Type B pancreatic cell (in vitro differentiated cells): ENCODE measurements at places on chromosomes 4 and X.
A peak's percentile ranks its signal among the peaks of the same experiment; 100 is the strongest.

GRCh38 chr4:7978907-7979651 lies 39.4 kb upstream of the AFAP1 start:
- no peaks in the 10 kb centered on the region for H3K27me3 ChIP-seq
- no peak for DNase-seq
- no peaks in the 10 kb centered on the region for H3K36me3 ChIP-seq
- H3K27ac ChIP-seq, result peak overlapping the region; percentile 76
- peaks cover 12% of the 10 kb centered on the region for H3K4me1 ChIP-seq

GRCh38 chr4:54098375-54098774 lies 1.6 kb upstream of the GSX2 start:
- no peak overlapping the region for H3K27ac ChIP-seq
- no peaks in the 10 kb centered on the region for H3K36me3 ChIP-seq
- H3K4me1 ChIP-seq, result peaks cover 24% of the 10 kb centered on the region
- H3K4me3 ChIP-seq, result peak overlapping the region; percentile 69
- peaks cover 96% of the 10 kb centered on the region for H3K27me3 ChIP-seq

DNA sequence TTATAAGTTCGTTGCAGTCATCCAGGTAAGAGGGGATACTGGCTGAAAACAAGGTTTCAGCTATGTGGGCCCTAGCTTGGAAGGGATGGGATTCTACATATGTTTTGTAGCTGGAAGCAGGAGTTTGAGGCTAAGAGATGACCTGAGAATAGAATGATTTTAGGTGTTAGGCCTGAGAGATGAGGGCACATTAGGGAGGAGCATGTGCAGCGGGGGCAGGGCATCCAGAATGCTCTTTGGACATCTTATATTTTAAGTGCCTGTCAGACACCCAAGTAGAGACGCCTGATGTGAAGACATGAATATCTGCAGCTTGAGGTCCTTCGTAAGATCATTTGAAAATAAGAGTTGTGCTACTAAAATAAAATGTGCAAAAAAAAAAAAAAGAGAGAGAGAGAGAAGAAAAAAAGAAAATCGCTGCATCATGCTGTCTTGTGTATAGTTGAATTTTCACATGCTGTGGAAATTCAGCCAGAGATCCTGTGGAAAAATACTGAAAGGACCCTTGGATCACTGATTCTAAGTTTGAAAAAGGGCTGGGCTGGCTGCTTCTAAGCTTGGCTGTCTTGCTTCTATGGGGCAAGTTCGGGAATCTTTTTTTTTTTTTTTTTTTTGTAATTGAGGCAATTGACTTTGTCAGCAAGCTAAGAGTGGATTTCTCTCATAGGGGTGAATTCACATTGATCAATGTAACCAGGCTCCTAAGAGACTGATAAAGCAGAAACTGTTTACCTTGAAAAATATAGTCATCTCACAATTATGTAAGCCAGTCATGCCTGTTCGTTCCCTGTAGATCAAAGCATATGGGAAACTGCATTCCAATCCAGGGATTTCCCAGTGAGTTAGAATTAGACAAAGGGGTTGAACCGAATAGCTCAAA lies 341.0 kb upstream of the GATB start:
- H3K27ac ChIP-seq, result peak overlapping the region; percentile 57
- H3K4me3 ChIP-seq, result no peak overlapping the region
- H3K4me1 ChIP-seq, result peaks cover 47% of the 10 kb centered on the region

DNA sequence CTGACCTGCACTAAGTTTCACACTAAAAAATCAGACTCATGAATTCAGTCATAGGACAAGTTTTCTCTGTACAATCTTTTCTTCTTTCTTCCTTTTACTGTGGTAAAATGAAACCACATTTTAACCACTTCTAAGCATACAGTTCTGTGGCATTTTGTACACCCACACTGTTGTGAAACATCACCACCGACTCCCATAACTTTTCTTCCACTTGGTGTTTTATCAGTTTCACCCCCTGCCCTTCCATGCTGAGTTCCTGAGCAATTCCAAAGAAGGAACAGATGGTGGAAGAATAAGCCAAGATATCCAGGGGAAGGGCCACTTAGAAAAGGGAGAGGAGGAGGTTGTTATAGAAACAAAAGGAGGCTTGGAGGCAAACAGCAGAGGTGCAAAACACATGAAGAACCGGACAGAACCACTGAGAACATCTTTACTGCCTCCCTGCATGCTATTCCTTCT lies 22.6 kb downstream of the SLC25A4 start:
- DNase-seq, result no peak
- peaks cover 19% of the 10 kb centered on the region for H3K36me3 ChIP-seq
- H3K27ac ChIP-seq, result no peak overlapping the region
- H3K4me3 ChIP-seq, result no peak overlapping the region

GRCh38 chrX:64642482-64642881 lies 247.2 kb upstream of the MTMR8 start:
- no peak overlapping the region for H3K4me3 ChIP-seq
- H3K36me3 ChIP-seq, result no peaks in the 10 kb centered on the region
- DNase-seq, result no peak
- no peak overlapping the region for H3K27ac ChIP-seq
- H3K27me3 ChIP-seq, result no peaks in the 10 kb centered on the region
- no peaks in the 10 kb centered on the region for H3K4me1 ChIP-seq
